ENCODE measurements at places on chromosomes 6 and 20.

DNA sequence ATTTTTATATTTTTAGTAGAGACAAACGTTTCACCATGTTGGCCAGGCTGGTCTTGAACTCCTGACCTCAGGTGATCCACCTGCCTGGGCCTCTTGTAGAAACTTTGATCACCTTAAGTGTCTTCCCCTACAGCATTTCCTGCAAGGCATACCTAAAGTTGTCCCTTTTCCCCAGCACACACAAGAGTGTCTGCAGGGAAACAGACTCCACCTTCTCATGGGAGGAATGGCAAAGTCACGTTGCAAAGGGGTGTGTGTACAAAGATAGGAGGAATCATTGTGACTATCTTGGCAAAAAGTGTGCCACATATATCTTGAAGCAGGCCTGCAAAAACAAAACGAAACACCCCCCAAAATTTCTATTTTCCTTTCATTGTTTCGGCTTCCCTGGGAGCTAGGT lies 160.8 kb upstream of the RNF24 start:
- DNase-seq = no peak

DNA sequence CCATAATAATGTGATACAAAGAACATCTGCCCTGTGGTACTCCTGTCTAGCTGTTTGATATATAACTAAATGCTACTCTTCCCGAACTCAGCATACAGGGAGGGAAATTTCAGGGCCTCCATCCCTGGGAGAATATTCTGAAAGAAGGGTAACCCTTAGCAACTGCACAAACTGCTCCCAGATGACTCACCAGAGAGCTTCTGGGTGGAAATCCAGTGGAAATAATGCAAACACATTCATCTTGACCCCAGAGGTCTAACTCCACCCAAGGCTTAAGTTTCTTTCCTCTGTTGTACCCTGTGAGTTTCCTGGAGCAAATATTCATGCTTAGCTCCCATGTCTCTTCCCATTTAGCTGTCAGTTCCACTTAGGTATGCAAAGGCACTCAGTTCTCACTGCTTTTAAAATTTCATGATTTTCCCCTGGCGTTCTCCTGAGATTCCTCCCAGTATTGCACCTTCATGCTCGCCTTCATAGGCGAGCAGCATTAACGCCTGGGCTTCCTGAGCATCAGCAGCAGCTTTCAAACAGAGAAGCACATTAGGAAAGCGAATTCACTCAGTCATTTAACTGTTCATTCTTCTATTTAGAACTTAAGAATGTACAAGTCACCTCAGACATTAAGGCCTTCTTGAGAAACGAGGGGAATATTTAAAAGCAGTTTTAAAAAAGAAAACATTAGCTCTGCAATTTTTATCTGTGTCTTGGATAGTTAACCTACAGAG lies 43.8 kb upstream of the LAMA4 start:
- DNase-seq = peak; percentile 88

GRCh38 chr6:1619673-1620503 lies 10.2 kb downstream of the FOXC1 start:
- peak; percentile 30 for DNase-seq

GRCh38 chr6:7107578-7108195 lies at the start of gene RREB1:
RREB1 (plus strand) TSS chr6:7107961; CDS start chr6:7181912, 73,951 bp downstream.
- peak; percentile 78 for DNase-seq

- DNase-seq = no peak
These were observed 193.3 kb upstream of the HTR1E start for GRCh38 chr6:86744048-86744447.

- DNase-seq = no peak
These were observed 64.8 kb downstream of the SLC2A10 start for GRCh38 chr20:46774236-46774635.

Data from AG08395 (cell line).